ENCODE measurements at places on chromosomes 12 and 14.

GRCh38 chr14:20499108-20499507 lies 6.2 kb upstream of the RNASE10 start:
- peak overlapping the region; percentile 16 for H3K27ac ChIP-seq
- no peak overlapping the region for H3K4me3 ChIP-seq
- peaks cover 51% of the 10 kb centered on the region for H3K4me1 ChIP-seq
- H3K36me3 ChIP-seq = no peaks in the 10 kb centered on the region

GRCh38 chr14:52402812-52403526 lies 88.9 kb downstream of the PTGER2 start:
- DNase-seq = no peak
- H3K27ac ChIP-seq = no peak overlapping the region
- H3K27me3 ChIP-seq = peaks cover 7% of the 10 kb centered on the region
- H3K4me1 ChIP-seq = no peaks in the 10 kb centered on the region
- H3K4me3 ChIP-seq = no peak overlapping the region
- no peaks in the 10 kb centered on the region for H3K36me3 ChIP-seq

GRCh38 chr12:130815028-130815741 lies 23.9 kb downstream of the STX2 start:
- H3K27ac ChIP-seq = no peak overlapping the region
- H3K36me3 ChIP-seq = peaks cover 6% of the 10 kb centered on the region
- no peak overlapping the region for H3K4me3 ChIP-seq
- peaks cover 11% of the 10 kb centered on the region for H3K4me1 ChIP-seq

- H3K4me3 ChIP-seq = no peak overlapping the region
- H3K36me3 ChIP-seq = no peaks in the 10 kb centered on the region
- H3K4me1 ChIP-seq = peaks cover 34% of the 10 kb centered on the region
- H3K27me3 ChIP-seq = no peaks in the 10 kb centered on the region
- H3K27ac ChIP-seq = no peak overlapping the region
These were observed 9.9 kb downstream of the UBC start for GRCh38 chr12:124904306-124905098.

DNA sequence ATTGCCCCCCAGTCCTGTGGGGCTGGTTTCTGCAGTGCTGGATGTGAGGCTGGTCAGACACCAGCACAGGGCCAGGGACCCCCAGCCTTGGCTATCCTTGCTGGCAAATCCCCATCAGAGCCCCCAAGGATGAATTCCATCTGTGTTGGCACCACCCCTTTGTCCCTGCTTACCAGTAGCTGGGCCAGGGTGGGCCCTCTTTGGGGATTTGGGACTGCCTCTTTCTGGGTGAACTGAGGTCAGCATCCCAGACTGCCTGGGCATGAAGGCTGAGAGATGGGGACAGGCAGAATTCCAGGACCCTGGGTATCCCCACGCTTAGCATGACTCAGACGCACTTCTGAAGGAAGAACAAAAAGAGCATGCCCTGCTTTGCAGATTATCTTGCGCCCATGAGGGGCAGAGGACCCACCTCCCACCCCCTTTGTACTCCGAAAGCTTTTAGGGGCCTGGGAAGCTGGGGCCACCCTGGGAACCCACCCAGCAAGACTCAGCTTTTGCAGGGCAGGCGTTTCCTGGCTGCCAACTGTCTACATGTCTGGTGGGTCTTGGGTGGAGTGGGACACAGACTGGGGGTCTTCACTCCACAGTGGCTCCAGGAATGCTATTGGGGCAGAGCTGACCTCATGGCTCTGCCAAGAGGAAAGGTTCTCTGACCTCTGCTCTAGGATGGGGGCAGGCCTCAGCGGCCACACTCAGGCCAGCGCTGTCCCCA lies 26.8 kb downstream of the RFLNA start:
- H3K27me3 ChIP-seq = no peaks in the 10 kb centered on the region
- no peaks in the 10 kb centered on the region for H3K4me1 ChIP-seq
- H3K4me3 ChIP-seq = no peak overlapping the region
- H3K27ac ChIP-seq = no peak overlapping the region
- peaks cover 11% of the 10 kb centered on the region for H3K36me3 ChIP-seq

- H3K4me3 ChIP-seq = no peak overlapping the region
- no peaks in the 10 kb centered on the region for H3K36me3 ChIP-seq
- H3K4me1 ChIP-seq = no peaks in the 10 kb centered on the region
- no peak overlapping the region for H3K27ac ChIP-seq
- H3K27me3 ChIP-seq = no peaks in the 10 kb centered on the region
- DNase-seq = no peak
These were observed 10.4 kb downstream of the AKAP5 start for GRCh38 chr14:64475585-64476273.

GRCh38 chr12:16658699-16659098 lies 52.7 kb upstream of the LMO3 start:
- no peaks in the 10 kb centered on the region for H3K4me1 ChIP-seq
- H3K27ac ChIP-seq = no peak overlapping the region
- no peak overlapping the region for H3K4me3 ChIP-seq

- no peaks in the 10 kb centered on the region for H3K36me3 ChIP-seq
- DNase-seq = no peak
- H3K27me3 ChIP-seq = no peaks in the 10 kb centered on the region
- H3K27ac ChIP-seq = no peak overlapping the region
- no peaks in the 10 kb centered on the region for H3K4me1 ChIP-seq
- H3K4me3 ChIP-seq = no peak overlapping the region
These were observed 277.9 kb downstream of the IPO8 start for GRCh38 chr12:30417697-30418231.

DNA sequence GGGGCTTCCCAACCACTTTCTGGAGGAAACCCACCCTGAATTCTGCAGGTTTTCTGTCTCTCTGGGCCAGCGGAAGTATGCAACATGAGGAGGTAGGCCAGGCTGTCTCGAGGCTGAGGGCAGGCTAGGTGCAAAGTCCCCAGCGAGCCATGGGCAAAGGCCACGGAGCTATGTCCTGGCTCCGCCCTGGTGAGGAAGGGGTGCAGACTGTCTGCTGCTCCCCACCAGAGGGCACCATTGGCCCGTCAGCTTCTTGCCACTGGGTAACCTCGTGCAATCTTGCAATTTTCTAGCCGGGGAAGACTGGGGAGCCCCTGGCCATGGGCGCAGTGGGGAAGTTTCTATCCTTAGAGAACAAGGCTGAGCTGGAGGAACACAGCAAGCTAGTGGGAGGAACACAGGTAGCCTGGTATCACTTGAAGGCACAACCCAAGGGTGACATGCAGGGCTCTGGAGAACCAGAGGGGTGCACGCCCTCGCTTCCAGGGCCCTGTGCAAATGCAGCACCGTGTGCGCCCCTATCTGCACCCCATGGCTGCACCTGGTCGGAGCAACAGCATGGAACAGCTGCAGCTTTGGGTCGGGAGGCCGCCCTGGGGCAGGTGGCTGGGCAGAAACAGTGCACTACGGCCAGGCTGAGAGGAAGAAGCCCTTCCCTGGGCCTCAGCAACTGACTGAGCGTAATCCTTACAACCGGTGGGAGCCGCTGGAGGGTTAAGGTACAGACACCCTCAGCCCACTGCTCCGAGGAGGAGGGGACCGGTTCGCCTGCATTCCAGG lies 27.6 kb upstream of the RPLP0 start:
- H3K36me3 ChIP-seq = no peaks in the 10 kb centered on the region
- no peak overlapping the region for H3K27ac ChIP-seq
- H3K4me3 ChIP-seq = no peak overlapping the region
- peak; percentile 84 for DNase-seq
- H3K27me3 ChIP-seq = peaks cover 65% of the 10 kb centered on the region

- no peak for DNase-seq
- H3K36me3 ChIP-seq = peaks cover 26% of the 10 kb centered on the region
- H3K27me3 ChIP-seq = no peaks in the 10 kb centered on the region
- no peaks in the 10 kb centered on the region for H3K4me1 ChIP-seq
- no peak overlapping the region for H3K27ac ChIP-seq
These were observed 263.1 kb downstream of the CEP128 start for GRCh38 chr14:80678436-80678835.

- H3K4me3 ChIP-seq = no peak overlapping the region
- H3K4me1 ChIP-seq = peaks cover 38% of the 10 kb centered on the region
These were observed 12.9 kb downstream of the BRI3BP start for GRCh38 chr12:125006365-125006764.

DNA sequence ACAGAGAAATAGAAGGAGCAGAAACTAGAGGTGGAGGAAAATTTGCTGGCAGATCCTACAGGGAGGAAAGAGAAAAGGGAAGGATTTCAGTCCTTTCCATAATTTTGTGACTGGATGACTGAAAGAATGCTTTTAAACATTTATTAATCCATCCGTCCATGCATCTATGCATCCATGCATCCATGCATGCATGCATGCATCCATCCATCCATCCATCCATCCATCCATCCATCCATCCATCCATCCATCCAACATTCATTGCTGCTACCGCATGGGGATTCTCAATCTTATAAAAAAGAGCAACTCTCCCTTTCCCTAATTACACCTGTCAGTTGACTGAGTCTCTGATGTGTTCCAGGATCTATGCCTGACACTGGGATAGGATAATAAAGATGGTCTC lies 55.7 kb upstream of the NR2C1 start:
- no peak overlapping the region for H3K4me3 ChIP-seq
- H3K36me3 ChIP-seq = no peaks in the 10 kb centered on the region

- peaks cover 13% of the 10 kb centered on the region for H3K36me3 ChIP-seq
- no peaks in the 10 kb centered on the region for H3K27me3 ChIP-seq
- no peak for DNase-seq
- H3K27ac ChIP-seq = no peak overlapping the region
- H3K4me3 ChIP-seq = no peak overlapping the region
- H3K4me1 ChIP-seq = peaks cover 5% of the 10 kb centered on the region
These were observed 10.2 kb downstream of the MARS1 start for GRCh38 chr12:57498132-57498502.

DNA sequence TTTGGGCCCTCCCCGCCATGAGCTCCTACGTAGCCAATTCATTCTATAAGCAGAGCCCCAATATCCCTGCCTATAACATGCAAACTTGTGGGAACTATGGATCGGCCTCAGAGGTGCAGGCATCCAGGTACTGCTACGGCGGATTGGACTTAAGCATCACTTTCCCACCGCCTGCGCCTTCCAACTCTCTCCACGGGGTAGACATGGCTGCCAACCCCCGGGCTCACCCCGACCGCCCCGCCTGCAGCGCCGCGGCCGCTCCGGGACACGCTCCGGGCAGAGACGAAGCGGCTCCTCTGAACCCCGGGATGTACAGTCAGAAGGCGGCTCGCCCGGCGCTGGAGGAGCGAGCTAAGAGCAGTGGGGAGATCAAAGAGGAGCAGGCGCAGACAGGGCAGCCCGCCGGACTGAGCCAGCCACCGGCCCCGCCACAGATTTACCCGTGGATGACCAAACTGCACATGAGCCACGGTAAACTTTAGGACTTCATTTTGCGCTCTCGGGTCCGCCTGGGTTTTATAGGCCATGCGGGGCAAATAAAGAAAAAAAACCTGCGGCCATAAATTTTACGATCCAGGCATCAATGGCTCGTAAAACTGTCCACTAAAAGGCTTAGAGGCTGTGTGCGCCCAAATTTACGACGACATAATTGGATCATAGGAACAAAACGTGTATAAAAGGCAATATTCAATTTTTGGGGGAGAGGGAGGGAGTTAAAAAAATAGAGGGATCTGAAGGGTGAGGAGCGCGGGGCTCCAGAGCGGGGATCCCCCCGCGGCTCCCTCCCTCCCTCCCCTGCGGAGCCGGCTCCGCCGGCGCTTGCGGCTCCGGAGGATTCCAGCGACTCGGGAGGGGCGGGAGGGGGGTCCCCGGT lies 493 bp downstream of the HOXC5 start:
- H3K27ac ChIP-seq = no peak overlapping the region
- peak overlapping the region; percentile 79 for H3K4me3 ChIP-seq
- H3K4me1 ChIP-seq = peaks cover 30% of the 10 kb centered on the region
- H3K27me3 ChIP-seq = peaks cover 92% of the 10 kb centered on the region

GRCh38 chr12:5185435-5186069 lies 141.9 kb downstream of the KCNA5 start:
- H3K27me3 ChIP-seq = peaks cover 33% of the 10 kb centered on the region
- no peak overlapping the region for H3K27ac ChIP-seq
- no peak overlapping the region for H3K4me3 ChIP-seq
- no peaks in the 10 kb centered on the region for H3K36me3 ChIP-seq
- H3K4me1 ChIP-seq = no peaks in the 10 kb centered on the region

- H3K4me3 ChIP-seq = no peak overlapping the region
- no peaks in the 10 kb centered on the region for H3K36me3 ChIP-seq
- no peaks in the 10 kb centered on the region for H3K4me1 ChIP-seq
- no peak overlapping the region for H3K27ac ChIP-seq
- no peak for DNase-seq
These were observed 126.9 kb upstream of the PRICKLE1 start for GRCh38 chr12:42716491-42716891.

DNA sequence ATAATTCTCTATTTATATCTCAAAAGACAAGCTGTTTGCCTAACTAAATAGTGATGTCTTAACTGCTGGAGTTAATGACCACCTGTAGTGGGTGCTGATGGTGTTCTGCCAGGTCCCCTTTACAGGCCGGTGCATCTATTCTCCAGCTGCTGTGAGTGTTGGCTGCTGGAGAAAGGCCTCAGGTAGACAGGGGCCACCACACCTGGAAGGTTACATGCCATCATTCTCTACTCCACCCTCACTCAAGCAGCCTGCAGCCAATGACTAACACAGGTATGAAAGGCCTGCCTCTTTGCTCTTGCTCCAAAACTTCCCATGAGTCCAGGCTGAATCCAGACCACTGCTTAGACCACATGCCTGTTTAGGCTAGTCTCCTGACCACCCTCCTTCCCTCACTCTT lies 73.9 kb downstream of the RPS6KA5 start:
- peaks cover 8% of the 10 kb centered on the region for H3K36me3 ChIP-seq
- DNase-seq = no peak
- peak overlapping the region; percentile 60 for H3K27ac ChIP-seq

DNA sequence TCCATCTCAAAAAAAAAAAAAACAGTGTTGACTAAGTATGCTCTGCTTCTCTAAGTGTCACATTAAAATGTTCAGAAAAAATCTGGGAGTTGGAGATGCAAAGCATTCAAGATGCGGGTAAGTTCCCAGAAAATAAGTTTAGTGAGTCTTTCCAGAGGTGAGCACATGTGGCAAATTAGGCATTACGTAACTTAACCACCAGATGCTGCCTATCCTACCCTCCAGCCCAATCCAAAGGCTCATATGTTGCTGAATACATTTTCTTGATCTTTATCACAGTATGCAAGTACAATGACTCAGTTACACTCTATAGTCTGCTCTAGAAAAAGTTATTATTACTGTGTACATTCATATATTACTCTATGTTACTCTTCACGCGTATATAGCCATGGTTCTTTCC lies 3.6 kb downstream of the SLC2A14 start:
- H3K27me3 ChIP-seq = peaks cover 34% of the 10 kb centered on the region
- no peak overlapping the region for H3K27ac ChIP-seq
- peaks cover 5% of the 10 kb centered on the region for H3K4me1 ChIP-seq
- H3K36me3 ChIP-seq = no peaks in the 10 kb centered on the region

DNA sequence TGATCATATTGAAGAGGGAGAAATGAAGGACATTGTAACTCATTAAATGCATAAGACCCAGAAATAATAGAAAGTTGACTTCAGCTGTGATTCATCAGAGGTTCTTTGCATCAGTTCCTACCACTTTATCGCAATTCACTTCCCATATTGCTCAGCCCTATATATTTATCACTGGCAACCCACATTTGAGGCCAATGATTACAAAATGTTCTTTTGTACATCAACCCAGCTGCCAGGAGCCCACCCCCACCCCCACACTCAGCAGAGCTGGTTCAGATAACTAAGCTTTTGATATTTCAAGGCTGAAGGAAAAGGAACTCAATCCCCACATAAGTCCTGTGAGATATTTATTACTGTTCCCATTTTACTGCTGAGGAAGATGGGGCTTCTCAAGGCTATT lies 51.2 kb upstream of the TMPO start:
- H3K27ac ChIP-seq = no peak overlapping the region
- no peak overlapping the region for H3K4me3 ChIP-seq
- H3K36me3 ChIP-seq = no peaks in the 10 kb centered on the region
- no peaks in the 10 kb centered on the region for H3K4me1 ChIP-seq

- no peak for DNase-seq
- peaks cover 27% of the 10 kb centered on the region for H3K36me3 ChIP-seq
- H3K27me3 ChIP-seq = no peaks in the 10 kb centered on the region
- H3K4me3 ChIP-seq = no peak overlapping the region
- H3K27ac ChIP-seq = no peak overlapping the region
These were observed 43.2 kb downstream of the TBK1 start for GRCh38 chr12:64494998-64495729.
